ENCODE measurements at places on chromosomes 7 and 10. TPM values are rescaled to one million over a fixed set of nuclear protein-coding genes. Genes with fewer than 3 reads are reported as not detected.

DNA sequence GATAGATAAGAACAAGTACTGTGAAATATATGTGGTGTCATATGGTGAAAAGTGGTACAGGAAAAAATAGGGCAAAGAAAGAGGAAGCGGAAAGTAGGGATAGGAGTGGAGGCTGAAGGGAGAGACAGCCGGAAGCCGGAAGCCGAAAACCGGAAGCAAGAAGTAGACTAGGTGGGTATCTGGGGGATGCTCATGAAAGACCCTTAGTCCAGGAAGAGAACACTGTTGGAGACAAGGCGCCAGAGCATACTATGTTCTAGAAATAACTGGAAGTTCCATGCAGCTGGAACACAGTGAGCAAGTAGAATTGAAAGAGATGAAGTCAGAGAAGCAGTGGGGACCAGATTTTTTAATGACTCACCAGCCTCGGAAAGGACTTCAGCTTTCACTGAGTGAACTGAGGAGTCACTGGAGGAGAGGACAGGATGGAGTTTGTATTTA lies 22.5 kb downstream of the ST8SIA6 start:
- no peak for DNase-seq
- H3K27ac ChIP-seq, result no peak overlapping the region

CTTNBP2 gene
- 8.9 TPM for total RNA-seq

DNA sequence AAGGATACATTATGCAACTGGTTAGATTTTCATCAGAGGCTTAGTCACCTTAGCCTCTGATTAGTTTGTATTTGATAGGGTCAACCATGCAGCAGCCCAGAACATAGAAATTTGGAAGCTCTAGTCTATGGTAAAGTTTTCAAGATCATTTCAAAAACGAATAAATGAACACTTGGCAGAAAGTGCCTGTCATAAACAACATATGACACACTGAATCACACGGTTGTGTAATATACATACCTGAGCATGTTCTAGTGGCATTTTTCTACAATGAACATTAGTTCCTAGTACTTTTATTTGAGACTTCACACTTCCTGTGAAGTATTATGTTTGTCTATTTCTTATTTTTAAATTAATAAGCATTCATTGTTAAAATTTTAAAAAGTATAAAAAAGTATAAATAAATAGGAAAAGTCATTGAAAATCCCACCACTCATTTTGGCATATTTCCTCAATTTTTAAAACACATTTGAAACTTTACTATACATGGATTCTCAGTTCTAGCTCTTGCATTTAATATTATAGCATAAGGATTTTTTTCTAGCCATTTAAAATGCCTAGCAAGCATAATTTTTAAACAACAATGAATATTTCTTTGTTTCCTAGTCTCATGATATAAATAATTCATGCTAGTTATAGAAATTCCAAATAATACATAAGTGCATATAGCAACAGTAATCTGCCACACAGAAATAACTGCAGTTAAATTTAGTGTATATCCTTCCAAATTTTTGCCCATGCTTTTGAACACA lies 25.7 kb upstream of the PRPS1L1 start:
- H3K4me3 ChIP-seq, result no peak overlapping the region
- H3K4me1 ChIP-seq, result no peaks in the 10 kb centered on the region
- H3K36me3 ChIP-seq, result no peaks in the 10 kb centered on the region
- H3K27ac ChIP-seq, result no peak overlapping the region

ZNF503 gene
- total RNA-seq, result 6.7 TPM
